Activated naive CD4-positive, alpha-beta T cell (primary cell): ENCODE measurements at places on chromosomes 13 and 19.

DNA sequence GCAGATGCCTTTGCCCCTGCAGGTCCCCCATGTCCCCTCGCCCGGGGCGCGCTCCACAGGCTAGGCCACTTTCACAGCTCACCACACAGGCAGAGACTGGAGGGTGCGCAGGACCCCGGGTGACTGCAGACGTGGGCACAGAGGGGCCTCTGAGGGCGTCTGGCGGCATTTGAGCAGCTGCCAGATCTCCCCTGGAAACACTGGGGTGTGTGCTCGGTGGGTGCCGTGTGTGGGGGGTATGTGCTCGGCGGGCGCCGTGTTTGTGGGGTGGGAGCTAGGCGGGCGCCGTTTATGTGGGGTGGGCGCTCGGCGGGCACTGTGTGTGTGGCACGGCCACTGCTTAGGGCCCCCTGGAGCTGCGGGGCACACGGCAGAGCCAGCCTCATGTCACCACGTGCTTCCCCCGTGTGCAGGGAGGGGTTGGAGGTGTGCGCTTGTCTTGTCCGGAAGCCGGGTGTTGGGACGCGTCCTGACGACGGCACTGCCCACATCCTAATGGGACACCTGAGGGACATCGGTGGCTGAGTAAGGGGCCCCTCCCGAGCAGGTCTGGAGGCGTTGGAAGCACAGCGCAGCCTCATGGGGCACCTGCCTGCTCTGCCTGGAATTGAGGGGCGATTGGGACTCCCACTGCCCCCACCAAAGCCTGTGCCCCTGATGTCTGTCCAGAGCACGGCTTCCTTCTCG lies 16.7 kb downstream of the CSNK1G2 start:
- no peak for DNase-seq

- no peak for DNase-seq
Observed at GRCh38 chr19:30105727-30106126, 163.7 kb downstream of the URI1 start.

DNA sequence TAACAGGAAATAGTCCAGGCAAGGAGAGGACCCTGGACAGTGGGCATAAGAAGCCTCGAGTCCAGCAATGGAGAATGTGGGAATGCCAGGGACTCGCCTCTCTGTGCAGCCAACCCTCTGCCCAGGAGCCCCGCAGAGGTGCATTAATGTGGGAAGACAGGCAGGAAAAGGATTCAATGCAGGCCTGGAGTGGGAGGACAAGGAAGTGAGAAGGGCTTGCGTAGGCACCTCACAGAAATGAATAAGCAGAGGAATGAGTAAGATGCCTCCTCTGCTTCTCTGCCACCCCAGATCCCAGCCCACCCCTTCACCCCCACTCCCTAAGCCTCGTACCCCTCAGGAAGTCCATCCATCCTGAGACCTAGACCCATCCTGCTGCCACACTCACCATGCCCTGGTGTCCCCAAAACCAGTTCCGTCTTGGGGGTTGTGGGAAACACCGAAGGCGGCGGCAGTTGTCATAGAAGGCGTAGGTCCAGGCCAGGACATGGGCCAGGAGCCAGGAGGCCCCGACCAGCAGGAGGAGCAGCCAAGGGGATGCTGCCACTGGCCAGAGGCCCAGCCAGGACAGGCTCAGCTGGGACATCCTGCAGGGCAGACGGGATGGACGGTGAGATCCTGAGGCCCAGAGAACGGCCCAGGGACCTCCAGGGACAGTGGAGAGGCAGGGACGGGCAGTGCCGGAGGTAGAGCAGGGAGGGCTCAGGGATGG lies 692 bp downstream of the CYP4F2 start:
- DNase-seq: no peak

DNA sequence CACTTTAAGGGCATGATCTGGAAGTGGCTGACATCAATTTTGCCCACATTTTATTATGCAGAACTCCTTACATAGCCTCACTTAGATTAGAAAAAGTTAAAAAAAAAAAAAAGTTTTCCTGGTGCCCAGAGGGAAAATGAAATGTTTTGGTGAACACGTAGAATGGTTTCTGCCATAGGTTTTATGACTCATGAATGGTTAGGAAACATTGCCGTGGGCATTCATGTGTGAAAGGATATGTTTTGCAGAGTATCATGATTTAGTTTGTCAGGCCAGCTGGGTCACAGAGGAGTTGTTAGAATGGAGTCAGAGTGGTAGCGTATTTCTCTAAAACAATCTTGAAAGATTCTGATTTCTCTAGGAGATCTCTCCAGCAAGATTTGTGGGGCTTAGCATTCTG lies 133.8 kb downstream of the MRPL57 start:
- no peak for DNase-seq

- DNase-seq: no peak
Observed at GRCh38 chr13:113086031-113086750, 19.4 kb upstream of the F7 start.
